Nucleus accumbens (tissue), 56 donors: ENCODE measurements at places on chromosomes 7 and 10.

DNA sequence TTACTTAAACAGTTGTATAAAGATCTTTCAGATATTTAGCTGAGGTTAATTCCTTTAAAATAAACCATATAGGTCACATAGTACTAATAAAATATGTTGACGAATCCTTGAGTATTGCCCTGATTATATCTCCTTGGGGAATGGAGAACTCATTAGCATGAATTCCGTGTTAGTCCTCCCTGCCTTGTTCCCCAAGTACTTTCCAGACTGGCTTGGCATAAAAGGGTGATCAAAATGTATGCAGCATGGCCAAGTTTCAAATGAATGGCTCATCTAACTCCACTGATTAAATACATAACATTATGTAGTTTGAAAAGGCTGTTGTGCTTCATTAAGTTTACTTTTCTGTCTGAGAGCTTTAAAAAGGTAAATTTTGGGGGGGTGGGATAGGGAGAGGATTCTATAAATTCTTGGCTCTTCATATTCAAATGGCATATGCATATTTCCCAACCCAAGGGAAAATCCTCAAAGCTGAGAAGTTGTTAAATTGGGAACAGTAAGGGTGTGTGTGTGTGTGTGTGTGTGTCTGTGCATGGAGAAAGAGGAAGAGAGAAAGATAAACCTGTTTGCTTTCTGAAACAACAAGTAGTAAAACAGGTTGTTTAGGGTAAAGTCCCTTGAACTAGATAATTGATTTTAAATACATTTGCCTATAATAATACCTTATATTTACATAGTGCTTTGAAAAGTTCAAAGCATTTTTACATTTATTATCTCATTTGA lies 4.8 kb upstream of the ADD3 start:
- no peak for DNase-seq

DNA sequence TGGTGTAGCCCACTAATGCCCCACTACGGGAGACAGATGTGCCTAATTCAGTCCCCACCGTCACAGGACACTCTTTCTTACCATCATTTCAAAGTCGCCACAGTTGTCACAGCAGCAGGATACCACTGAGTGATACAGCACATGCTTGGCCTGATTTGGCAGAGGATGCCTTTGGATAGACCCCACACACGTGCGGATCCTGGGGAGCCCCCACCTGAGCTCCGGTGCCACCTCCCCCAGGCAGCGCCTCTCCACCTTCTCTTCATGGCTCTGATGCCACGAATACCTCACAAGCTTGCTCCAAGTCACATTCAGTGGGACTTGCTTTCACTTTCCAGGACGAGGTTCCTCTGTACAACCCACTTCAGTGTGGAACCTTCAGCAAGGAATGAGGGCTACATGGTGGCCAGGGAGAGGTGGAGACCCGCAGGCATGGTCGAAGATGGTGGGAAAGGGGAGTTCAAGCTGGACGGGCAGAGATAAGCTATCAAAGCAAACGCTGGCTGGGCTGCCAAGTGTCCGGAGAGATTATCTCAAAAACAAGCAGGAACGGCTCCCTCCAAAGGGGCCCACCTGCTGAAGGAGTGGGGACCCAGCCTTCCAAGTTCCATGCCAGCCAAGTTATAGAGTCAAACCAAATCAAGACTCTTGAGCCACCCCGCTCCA lies 107.4 kb downstream of the ZRANB1 start:
- DNase-seq: no peak

GRCh38 chr7:24587853-24588252 lies 14.6 kb downstream of the PALS2 start:
- no peak for DNase-seq

DNA sequence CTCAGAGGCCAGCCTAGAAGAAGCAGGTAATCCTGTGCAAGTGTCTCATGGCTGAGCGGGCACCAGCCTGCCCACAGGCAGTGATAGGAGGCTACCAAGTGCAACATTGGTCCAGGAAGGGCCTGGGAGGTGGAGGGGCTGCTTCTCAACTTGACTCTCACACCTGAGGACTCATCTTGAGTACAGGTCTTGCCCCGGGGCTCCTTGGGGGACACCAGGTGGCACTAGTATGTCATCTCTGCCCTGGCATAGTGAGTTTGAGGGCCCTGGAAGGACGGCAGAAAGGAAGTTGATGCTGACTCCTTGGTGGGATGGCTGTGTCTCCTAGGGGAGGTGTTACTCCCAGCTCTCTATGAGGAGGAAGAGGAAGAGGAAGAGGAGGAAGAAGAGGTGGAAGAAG lies 2.3 kb downstream of the CCDC136 start:
- DNase-seq: no peak

DNA sequence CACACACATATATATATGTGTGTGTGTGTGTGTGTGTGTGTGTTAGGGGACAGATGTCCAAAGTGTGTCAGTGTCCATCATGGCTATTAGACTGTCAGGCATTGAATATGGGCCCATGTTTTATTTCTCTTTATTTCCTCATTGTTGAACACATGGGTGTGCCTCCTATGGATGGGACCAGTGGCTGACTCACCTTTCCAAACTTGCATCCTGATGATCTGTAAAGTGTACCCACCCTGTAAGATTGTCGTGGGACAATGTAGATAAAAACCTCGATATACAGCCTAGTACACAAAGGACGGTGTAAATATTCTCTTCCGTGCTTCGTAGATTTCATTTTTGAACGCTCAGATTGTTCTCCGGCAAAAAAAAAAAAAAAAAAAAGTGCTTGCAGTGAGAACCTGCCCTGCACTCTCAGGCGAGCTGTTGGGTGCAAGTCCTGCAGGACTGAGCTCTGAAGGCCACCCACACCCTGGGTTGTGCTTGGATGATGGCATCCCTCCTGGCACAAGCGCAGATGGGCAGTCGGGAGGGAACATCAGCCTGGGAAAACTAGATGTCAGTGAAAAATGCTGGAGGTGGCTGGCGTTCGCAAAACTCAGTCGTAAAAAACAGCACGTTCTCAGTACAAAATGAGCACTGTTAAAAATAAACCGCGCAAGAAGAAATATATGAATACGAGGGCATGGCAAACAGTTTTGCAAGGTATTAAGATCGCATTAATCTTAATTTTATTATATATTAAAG lies 166.9 kb downstream of the CUX1 start:
- DNase-seq: no peak

DNA sequence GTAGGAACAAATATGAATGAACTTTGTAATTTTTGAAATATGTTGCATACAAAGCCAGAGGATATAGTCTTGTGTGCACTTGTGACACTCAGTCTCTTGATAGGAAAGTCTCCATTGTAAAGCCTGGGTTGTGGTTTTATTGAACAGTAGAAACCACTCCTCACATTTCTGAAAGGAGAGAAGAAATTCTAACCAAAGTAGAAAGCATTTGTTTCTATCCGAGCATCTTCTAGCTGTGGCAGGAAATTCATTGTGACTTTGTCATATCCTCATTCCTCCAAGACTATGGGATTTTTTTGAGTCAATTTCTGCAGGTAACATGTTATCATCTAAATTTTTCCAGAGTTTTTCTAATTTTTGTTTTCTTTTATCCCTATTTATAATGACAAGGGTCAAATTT lies 55.5 kb upstream of the NCF1 start:
- DNase-seq: no peak

GRCh38 chr7:122688400-122688998 lies 10.4 kb downstream of the RNF133 start:
- no peak for DNase-seq

GRCh38 chr10:34526186-34526585 lies 288.9 kb downstream of the PARD3 start:
- no peak for DNase-seq

DNA sequence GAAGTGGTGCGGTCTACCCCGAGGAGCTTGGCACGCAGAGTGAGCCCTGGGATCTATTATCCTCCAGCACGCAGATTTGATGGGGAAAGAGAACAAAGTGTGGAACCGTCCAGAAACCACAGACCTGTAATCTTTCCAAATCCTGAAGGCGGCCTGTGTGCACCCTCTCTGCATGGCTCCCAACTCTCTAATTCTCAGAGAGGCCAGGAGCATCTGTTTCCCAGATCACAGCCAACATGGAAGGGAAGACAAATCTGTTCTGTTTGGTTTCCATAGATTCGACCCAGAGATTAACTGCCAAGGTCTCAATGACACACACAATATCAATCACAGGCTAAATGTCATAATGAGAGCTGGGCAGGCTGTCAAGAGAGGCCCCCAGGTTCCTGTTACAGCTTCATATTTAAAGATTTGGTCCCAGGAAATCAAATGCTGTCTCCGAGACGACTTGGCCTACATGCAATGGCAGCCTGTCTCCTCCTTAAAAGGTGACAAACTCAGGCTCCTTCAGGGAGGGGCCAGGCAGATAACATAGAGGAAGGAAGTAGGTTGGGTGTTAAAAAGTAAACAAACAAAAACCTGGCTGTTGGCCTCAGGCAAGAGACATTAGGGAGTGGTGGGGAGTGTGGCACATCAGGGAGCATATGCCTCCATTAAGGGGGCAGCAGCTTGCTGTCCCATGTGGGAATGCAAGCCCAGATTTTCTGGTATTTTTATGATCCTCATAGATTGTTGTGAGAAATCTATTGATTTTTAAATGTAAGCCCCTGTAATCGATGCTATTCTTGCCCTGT lies 48.8 kb upstream of the SAMD8 start:
- DNase-seq: no peak

DNA sequence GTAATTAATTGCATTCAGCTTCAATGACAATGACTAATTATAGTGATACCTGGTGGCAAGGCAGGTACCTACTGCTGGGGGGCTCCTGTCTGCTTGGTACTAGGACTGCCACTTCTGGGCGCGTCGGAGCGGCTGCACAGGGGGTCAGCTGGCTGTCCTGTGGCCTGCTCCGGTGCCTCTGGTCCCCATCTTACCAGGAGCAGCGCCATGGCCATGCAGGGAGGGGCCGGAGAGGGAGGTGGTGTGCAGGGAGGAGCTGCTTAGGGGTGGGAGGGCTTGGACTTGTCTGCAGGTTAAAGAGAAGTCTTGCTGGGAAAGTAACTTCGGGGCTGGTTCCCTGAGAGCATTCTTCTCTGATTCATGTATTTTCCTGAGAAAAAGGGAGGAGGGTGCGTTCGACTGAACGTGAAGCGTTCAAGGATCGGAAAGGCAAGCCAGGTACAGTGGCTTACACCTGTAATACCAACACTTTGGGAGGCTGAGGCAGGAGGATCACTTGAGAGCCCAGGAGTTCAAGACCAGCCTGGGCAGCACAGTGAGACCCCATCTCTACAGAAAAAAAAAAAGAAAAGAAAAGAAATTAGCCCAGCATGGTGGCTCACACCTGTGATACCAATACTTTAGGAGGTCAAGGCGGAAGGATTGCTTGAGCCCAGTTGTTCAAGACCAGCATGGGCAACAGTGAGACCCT lies 15.4 kb downstream of the CUX1 start:
- no peak for DNase-seq

DNA sequence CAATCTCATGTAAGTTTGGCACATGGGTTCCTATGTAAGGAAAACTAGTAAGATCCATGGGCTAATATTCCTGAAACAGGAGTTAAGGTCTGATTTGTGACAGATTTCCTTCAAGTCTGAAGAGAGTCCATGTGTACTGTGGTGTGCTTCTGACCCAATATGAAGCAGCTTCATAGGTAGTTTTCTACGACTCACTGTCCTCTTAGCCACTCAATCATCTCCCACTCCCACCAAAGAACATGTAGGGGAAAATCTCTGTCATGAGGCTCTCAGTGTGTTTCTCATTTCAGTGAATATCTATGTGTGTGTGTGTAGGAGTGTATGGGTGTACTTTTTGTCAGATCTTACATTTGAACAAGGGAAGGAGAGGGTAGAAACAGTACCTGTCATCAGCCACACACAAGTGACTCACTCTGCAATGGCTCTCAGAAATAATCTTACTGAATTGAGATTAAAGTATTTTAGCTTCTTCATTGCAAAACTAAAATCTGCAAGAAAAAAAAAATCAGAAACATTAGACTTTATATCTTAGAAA lies 31.1 kb downstream of the RELN start:
- DNase-seq: no peak
